Stimulated activated CD8-positive, alpha-beta memory T cell treated with anti-CD3 and anti-CD28 coated beads, Interleukin-4, amount 100 ng/mL, for 4 hours (primary cell): ENCODE measurements at places on chromosomes 5 and 9.

DNA sequence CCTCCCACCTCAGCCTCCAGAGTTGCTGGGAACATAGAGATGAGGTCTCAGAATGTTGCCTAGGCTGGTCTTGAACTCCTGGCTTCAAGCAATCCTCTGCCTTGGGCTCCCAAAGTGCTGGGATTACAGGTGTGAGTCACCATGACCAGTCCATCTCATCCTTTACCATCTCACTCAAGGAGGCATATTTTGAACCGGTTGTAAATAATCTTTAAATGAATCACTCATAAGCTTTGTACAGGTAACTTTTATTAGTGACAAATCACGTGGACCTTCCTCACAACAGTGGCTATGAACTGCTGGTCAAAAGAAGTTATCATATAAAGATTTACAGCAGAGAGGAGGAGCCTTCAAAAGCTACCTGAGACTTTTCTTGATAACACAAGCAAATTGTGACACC, 70.7 kb downstream of the RFK start:
- no peak for DNase-seq

DNA sequence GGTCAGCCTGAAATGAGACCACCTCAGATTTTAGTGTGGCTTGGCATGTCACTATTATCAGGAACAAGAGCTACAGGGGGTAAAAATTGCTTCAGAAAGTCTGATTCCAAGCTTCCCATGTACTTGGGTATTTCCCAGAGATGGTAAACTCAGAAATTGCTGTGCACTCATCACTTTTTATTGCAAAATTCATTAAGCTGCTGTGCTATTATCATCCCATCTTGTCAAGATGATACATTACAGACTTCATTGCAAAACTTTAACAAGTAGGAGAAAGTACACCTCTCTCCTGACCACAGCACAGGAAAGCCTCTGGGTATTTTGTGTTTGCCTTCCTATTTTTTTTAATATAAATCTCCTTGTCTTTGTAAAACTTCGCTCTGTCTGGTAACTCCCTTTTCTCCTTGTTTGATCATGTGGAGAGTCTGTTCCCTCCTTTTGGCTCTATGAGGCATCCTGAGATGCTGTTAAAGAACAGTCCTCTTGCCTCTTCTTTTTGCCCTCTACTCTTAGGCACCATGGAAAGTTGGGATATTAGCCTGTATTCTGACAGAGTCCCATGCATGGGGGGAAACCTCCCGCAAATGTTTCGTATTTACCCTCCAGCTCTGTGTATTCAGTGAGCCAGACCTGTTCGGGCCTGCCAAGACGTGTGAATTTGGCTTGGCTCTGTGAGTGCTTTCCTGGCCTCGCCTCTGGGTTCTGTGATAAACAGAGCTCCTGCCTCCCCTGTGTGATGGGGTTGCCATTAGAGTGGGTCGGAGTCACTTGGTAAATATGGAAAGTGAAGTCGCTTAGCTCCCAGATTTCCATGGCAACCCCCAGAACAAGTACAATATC, 260.7 kb downstream of the NR3C1 start:
- no peak for DNase-seq

DNA sequence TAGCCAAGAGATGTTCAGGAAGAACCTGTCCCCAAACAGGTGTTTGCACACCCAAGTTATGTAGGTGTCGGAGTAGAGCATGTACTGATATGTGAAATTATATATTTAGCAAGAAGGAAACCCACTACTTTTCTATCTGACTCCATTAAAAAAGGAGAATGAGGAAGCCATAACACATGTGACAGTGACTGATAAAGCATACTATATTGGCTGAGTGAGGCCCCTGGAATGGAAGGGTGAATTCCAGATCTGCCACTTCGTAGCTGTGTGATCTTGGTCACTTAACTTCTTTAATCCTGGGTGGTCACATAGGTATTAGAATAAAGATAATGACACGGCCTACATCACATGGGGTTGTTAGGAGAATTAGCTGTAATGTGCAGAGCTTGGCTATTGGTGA, 116.0 kb upstream of the MAN2A1 start:
- DNase-seq: no peak

DNA sequence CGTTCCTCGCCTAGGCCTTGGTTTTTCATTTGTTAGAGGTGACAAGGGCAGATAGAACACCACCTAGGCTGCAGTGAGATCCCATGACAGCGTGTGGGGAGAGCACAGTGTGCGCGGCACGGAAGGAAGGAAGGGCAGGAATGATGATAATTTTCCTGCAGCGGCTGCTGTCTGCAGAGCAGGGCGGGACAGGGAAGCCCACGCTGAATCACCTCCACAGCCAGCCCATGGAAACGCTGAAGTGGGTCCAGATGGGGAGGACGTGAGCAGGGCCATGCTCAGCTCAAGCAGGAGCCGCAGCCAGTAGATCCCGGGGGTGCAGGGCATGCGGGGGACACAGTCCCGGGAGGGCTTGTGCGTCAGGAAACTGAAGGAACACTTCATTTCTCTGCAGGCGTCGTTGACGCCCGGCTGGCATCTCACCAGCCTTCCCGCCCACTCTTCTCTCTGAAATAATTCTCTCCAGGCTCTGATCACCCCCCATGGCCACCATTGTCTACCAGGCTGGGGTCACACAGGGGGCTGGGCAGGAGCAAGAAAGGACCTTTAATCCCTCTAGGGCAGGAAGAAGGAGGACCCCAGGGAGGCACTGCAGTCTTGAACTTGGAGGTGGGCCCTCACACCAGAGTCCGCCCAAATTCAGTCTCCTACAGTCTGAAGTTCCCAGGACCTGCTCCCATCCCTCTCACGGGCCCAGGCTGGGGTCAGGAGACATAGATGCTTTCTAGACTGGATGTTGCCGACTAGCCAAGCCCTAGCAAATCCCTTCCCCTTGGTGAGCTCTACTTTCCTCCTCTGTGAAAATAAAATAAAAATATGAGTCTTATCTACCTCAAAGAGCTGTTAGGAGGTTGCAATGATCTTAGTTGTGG, 20.9 kb upstream of the SYNPO start:
- no peak for DNase-seq

- no peak for DNase-seq
Observed at GRCh38 chr5:39176759-39177630, 42.4 kb downstream of the FYB1 start.

- no peak for DNase-seq
Observed at GRCh38 chr5:21844960-21845359, 1008.2 kb downstream of the CDH12 start.

- DNase-seq: no peak
Observed at GRCh38 chr9:81237565-81238231, 451.6 kb downstream of the TLE1 start.

DNA sequence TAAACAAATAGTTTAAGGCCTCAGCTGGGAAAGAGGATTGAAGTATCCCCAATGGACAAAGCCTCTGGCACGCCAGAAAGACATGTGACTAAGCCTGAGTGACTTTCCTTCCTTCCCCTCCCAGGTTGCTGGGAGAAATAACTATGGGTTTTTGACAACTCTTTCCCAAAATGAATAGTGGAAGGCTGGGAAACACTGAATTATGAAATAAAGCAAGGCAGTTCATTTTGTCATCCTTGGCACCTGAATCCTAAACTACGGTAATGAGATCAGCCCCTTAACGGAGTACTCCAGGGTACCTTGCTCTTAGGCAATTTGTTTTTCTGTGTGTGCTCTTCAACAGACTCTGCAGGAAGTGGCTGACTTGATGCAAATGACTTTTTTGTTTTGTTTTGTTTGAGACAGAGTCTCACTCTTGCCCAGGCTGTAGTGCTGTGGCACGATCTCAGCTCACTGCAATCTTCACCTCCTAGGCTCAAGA, 75.2 kb downstream of the LMNB1 start:
- DNase-seq: no peak
